ENCODE measurements at places on chromosomes 4 and X.

- DNase-seq, result peak; percentile 6
Measured at GRCh38 chr4:157204634-157205244, 15.8 kb upstream of the GRIA2 start.

GRCh38 chrX:103624111-103624510 is 4.7 kb upstream of the TCEAL1 start:
- no peak for DNase-seq

GRCh38 chr4:13539047-13539618 is 5.2 kb downstream of the NKX3-2 start:
- DNase-seq, result no peak

GRCh38 chrX:4484266-4484665 is 770.8 kb upstream of the PRKX start:
- no peak for DNase-seq

DNA sequence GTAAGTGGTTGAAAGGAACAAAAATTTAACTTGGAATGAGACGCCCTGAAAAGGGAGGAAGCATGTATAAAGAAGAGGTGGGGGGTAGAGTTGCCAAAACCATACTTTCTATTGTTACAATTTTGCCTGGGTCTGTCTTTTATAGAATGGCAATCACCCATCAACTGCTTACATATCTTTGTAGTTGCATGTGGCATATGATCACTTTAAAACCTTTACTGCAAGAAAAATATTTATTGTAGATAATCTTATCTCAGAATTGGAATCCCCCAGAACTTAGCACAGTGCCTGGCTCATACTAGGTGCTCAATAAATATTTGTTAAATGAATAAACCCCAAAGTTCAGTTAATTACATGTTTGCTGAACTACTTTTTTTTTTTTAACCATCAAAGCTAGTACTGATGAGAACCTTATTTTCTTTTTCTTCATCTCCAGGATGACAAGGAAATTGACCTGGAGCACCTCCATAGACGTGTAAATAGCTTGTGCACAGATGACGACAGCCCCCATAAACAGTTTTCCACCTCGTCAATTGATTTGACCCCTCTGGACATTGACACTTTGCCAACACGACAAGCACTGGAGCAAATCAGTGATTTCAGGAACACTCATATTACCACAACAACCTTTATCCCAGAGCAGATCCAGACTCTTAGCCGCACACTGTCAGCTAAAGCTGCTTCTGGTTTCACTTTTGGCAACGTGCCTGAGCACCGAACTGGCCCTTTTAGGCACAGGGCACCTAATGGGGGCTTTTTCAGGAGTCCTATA is 56.7 kb upstream of the ATOH1 start:
- no peak for DNase-seq

DNA sequence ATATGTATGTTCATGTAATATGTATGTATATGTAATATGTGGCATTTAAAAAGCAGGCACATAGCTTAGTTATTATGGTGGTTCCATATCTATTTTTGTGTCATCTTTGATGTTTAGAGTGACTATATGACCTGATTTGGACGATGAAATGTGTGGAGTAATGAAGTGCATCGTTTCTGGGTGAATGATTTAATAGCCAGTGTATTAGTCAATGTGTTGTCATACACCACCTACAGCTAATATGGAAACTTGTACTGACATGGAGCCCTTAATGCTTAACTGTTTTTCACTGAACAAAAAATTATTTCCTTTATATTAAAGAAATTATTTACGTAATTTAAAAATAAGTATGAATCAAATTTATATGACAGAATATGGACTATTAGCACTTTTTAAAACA is 292.3 kb upstream of the FSTL5 start:
- no peak for DNase-seq

DNA sequence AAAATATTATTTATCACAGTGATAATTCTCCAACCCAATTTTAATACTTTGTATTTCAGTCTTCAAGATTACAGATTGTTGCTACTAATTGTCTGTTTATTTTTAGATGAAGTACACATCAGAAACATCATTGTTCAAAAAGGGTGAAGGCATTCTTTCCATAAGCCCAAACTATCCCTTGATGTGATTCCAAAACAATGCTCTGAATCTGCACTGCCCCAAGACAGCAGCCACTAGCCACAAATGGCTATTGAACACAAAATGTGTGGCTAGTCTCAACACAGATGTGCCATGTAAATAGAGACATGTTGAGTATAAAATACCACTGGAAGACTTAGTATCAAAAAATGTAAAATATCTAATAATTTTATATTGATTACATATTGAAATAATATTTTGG is 150.7 kb upstream of the MAB21L2 start:
- no peak for DNase-seq

Data from AML-193 (cell line).